ENCODE measurements at places on chromosomes 1 and 21.

GRCh38 chr1:43432171-43432860 is 21.4 kb downstream of the HYI start:
- no peak for DNase-seq

- no peak for DNase-seq
Measured at GRCh38 chr1:184425449-184426277, 38.8 kb downstream of the C1orf21 start.

- no peak for DNase-seq
Measured at GRCh38 chr1:90509225-90510048, 207.7 kb downstream of the BARHL2 start.

DNA sequence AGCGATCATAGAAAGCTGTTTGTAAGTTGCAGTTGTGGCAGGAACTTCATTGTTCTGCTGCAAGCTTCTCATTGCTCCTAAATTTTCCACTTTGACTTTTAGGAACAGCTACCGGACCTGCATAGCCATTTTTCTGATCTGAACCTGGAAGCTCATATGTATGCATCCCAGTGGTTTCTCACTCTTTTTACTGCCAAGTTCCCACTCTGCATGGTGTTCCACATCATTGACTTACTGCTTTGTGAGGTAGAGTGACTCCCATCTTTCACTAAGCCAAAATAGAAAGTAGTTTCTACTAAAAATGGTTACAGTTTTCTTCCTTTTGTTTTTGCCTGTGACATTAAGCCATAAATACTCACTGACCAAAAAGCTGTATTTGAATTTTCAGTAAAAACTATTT is 254.2 kb downstream of the GPR52 start:
- DNase-seq = no peak

DNA sequence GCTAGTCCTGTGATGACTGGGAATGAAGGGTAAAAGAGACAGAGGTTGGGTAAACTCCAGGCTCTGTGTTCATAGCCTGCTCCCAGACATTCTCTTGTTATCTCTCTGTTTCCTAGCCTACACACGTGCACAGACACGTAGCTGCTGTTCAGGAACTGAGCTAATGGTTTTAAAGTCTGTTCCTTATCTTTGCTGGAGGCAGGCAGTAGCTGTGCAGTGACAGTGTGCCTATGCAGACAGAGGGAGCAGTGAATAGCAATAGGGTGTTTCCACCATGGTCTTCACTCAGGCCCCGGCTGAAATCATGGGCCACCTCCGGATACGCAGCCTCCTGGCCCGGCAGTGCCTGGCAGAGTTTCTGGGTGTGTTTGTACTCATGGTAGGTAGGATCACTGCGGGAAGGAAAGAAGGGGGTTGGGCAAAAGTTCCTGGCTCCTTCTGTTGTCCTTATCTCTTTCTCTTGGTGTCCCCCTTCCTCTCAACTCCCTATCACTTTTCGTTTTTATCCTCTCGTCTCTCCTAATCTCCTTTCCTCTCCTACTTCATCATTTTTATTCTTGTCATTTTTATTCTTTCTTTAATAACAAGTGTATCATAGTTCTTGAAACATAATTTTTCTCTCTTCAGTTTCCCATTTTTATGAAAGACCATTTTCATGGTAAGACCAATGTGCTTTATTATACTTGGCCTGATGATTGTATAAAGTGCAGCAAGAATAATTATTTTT is at the start of gene AQP10:
TSS of gene AQP10 (plus strand) at position 212 of the 727 bp plus-strand sequence. CDS start at position 275, 63 bp downstream.
- no peak for DNase-seq

- no peak for DNase-seq
Measured at GRCh38 chr21:31545036-31545435, 114.5 kb upstream of the SOD1 start.

DNA sequence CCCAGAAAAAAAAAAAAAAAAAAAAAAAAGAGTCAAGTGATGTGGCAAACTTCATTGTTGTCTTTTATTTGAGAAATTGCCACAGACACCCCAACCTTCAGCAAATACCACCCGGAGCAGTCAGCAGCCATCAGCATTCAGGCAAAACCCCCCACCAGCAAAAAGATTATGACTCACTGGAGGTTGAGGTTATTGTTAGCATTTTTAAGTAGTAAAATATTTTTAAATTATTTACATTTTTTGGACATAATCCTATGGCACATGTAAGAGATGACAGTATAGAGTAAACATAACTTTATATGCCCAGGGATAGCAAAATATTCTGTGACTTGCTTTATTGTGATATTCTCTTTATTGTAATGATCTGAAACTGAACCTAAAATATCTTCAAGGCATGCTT is 95.6 kb downstream of the CENPF start:
- no peak for DNase-seq

DNA sequence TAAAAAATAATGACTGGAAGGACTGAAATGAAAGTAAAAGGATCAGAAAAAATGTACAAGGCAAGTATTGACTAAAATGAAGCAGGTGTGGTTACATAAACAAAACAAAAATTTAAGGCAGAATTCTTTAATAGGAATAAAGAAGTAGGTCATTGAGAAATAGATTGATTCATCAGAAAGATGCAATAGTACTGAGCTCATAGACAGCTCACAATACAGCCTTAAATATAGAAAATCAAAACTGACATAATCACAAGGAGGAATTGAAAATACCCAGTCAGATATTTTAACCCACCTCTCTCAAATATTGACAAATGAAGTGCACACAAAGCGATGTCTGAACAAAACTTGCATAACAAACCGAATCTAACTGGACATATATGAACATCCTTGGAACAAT is 366.8 kb upstream of the DPYD start:
- no peak for DNase-seq

GRCh38 chr1:12400027-12400693 is 170.3 kb downstream of the VPS13D start:
- DNase-seq = no peak

- DNase-seq = no peak
Measured at GRCh38 chr1:86263101-86263500, 106.5 kb upstream of the COL24A1 start.

DNA sequence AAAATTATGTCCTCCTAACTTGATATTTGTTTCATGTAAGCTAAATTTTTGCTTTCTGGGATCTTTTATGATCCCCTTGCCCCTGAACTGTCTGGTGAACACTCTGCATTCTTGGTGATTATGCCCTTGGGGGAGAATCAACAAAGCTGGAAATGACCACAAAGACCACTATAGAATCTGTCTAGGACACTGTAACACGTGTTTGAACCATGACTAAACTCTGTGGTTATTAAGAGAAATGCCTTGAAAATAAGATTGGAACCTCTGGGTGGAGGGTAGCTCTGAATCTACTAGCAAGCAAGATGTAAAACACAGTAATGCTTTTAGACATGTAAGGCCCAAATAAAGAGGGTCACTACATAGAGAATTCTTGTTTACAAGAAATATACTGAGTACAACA is 237.5 kb downstream of the HMCN1 start:
- DNase-seq = no peak

DNA sequence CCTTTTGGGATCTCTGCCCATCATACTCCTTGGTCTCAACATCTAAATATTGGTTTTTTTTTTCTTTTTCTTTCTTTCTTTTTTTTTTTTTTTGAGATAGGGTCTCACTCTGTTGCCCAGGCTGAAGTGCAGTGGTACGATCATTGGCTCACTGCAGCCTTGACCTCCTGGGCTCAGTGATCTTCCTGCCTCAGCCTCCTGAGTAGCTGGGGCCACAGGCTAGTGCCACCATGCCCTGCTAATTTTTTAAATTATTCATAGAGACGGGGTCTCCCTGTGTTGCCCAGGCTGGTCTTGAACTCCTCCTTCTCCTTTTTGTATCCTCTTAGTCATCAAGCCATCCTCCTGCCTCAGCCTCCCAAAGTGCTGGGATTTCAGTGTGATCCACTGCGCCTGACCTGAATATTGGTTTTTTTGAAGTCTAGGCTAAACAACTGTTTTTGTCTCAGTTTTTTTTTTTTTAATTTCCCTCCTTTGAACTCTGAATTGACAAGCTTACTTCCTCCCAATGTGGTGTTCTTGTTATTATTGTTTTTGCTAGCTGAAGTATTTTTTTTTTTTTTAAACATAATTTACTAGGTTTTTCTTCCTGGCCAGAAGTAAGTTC is 30.9 kb downstream of the MAPKAPK2 start:
- no peak for DNase-seq

- no peak for DNase-seq
Measured at GRCh38 chr1:236774926-236775325, 20.2 kb upstream of the MTR start.

GRCh38 chr21:38039841-38040240 is 123.6 kb upstream of the KCNJ6 start:
- DNase-seq = no peak

GRCh38 chr1:164635803-164636731 is 77.1 kb downstream of the PBX1 start:
- no peak for DNase-seq

DNA sequence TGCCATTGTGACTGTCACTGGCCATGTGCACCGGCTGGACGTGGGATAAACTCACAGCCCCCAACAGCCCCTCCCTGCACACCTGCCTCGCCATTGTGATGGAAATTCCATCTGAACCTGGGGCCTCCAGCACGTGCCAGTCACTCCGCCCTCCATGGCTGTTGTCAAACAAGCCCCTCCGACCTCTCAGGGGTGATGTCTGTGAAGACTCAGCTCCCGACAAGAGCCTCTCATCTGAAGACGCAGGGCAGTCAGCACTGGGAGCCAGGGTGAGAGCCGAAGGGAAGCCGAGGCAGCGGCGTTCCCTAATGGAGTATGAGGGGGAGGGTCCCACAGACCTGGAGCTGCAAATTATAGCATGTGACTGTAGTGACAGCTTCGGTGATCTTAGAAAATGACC is 1.4 kb upstream of the KRTAP10-2 start:
- DNase-seq = no peak

- DNase-seq = no peak
Measured at GRCh38 chr21:41651406-41651805, 115.4 kb downstream of the RIPK4 start.

Measured in stimulated activated CD4-positive, alpha-beta T cell treated with anti-CD3 and anti-CD28 coated beads, Interleukin-1b, Interleukin-23, amount 100 ng/mL, for 1 hour (primary cell).